Caki2 (cell line): ENCODE measurements at places on chromosomes 2 and 18. TPM values are rescaled to one million over a fixed set of nuclear protein-coding genes. Genes with fewer than 3 reads are reported as not detected.

DNA sequence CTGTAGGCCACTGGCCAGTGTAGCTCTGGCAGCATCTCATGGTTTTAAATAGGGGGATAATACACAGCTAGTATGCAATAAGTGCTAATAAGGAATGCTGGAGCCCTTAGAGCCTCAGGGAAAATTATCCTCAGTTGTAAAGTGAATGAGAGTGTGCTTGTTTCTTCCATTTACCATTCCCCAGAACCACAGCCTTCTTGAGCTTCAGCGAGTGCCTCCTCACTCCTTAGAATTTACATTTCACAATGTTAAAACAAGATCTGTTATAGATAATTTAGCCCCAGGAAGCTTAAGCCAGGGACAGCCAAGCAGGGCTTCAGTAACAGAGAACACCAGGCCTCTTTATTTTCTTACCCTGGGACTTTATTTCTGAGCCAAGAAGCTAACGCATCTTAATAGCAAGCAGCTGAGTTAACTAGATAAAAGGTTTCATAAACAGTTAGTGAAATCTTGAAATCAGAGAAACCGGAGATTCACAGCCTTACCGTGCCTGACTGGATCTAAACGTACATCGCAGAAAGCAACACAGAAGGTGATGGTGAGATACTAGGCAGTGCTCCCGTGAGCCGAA is 535.2 kb downstream of the TDRD15 start:
- no peak for DNase-seq

DNA sequence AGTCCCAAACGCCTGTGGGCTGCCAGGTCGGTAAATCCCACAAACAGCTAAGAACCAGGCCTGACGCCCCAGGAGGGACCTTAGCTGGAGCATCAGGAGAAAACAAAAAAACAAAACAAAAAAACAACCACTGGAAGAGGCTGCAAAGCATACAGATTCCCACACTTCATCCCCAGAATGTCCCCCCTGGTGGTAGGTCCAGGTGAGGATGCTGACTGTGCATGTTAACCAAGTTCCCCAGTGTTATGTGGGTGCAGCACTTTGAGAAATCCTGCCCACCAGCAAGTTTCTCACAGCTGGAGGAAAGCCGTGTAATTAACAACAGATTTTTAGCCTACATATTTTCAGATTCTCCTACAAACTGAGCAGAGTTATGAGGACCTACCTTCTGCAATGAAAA is 15.1 kb downstream of the ST3GAL5 start:
- no peak for DNase-seq

DNA sequence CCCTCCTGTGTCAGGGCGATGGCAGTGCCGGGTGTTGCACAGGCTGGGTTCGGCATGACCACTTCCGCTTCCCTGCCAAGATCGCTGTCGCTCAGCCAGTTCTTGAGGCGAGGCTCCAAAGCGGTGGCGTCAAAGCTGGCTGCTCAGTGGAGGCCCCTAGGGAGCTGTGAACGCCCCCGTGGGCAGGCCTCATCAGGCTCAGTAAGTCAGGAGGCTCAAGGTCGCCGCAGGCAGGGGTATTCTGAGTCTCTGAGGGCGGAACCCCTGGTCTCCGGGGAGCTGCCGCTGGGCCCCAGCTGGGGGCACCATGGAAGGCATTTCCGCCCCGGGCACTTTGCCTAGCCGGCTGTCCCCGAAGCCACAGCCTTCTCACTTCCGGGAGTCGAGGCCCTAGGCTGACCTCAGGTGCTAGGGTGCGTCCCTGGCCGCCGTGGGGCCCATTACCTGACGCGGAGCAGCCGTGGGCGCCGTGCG is 210.4 kb downstream of the SOCS6 start:
- no peak for DNase-seq

The PLCL1 gene
- not detected in 2 replicates for total RNA-seq

The COLEC12 gene
- 0.57 TPM in 1 of 2 replicates, not detected in the other for total RNA-seq

DNA sequence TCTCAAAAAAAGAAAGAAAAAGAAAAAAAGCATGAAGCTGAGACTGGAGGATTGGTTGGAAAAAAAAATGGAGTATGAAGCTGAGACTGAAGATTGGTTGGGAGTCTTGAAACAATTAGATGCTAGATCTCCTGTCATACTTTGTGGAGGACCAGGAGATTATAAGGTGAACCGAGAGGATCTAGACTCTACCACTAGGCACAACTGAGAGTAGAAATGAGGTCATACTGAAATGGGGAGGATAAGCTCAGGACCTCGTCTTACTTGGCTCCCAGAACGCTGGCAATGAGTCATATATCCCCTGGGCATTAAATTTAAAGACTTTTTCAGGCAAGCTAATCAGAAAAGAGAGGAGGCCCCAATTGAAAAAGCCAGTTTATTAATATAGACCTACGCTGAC is 3.3 kb upstream of the ORC2 start:
- DNase-seq = no peak

DNA sequence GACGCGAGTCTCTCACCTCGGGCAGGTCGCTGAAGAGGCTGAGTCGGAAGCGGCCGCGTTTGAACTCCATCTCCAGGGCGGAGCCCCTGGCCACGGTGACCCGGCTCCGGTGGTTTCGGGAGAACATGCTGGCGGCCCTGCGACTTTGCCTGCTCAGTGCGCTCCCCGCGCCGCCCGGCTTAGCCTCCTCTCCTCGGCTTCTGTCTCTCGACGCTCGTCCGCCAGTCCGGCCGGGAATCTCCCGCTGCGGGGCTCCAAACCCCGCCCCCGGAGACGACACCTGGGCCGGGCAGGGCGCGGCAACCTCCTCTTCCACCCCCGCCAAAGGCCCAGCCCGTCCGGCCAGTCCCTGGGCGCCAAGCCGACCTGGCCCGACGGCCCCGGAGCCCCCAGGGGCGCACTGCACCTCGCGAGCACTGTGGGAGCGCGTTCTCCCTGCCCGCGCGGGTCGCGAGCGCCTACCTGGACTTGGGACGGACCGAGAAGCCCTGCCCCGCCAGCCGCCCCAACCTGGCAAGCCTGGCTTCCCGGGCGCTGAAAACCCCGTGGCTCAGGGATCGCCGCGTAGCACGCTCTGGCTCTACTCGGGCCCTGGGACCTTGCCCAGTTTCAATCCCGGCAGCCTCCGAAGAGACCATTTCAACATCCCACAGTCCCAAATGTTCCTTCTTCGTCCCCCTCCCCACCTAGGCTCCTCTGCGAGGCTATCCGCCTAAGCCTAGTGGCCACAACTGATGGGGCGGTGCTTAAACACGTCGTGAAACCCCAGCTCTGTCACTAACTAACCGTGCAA is at the start of gene RTKN:
TSS of gene RTKN (minus strand) at position 248 of the 793 bp plus-strand sequence. CDS start at position 127, 121 bp downstream.
- DNase-seq = peak; percentile 89

DNA sequence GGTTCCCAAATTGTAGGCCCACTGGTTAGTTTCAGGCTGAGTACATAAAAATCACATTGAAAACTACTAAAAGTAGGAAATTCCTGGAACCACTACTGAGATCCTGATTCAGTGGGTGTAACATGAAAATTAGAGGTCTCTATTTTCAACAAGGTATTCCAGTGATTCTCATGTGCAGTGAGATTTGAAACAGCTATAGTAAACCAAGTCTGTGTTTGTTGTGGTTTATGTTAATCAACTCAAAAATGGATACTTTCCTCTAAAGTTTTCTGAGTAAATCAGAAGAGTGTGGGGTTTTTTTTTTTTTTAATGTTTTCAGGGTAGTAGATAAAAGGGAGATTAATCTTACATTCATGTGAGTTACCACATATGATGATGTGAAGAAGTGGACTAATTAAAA is 42.4 kb upstream of the LIMS1 start:
- DNase-seq = no peak

DNA sequence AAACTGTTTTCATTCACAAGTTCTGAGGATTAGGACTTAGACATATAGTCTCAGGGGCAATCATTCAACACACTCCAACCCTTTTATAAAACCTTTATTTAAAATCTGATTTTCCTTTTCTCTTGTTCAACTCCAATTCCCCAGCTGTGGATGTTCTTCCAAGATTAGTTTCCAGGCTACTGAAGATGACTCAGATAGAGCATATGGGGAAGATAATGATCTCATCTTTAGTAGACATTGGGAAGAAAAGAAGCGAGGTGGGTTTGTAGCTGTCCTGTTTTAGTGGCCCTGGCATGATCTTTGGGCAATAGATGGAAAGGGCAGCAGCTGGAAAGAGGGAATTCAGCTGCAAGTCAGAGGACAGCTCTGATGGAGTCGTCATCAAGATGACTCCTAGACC is 247.7 kb upstream of the CCDC68 start:
- DNase-seq = no peak

DNA sequence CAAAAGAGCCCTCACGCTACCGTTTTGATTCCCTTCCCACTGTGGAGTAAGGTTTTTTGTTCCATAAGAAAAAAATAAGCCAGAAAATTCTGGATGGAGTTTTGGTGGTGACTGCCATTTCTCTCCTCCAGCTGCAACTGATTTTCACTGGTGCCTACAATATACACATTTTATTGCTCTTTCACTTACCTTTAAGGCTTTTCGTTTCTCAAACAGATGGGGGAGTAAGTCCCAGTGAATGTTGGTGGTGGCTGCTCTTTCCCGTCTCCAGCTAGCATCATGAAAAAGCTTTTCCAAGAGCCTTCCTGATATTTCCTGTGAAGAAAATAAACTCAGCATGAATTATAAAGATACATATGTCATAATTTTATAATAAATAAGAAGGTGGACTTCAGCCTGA is 932.5 kb upstream of the PIK3C3 start:
- DNase-seq = no peak

DNA sequence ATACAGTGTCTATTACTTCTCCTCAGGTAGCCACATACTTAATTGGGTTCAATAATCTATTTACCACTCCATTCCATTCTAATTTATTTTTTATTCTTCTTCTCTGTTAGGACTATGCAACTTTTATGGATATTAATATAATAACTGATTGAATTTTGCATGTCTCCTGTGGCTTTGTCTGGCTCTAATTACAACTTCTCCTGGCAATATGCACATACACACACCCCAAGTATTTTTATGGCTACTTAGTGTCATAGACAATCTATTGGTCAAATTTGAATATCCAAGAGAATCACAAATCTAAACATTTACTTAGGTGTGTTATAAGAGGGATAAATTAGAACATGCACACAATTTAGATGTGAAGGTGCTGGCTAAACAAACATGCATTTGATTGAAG is 73.1 kb downstream of the BOD1L2 start:
- DNase-seq = no peak

The DNAH6 gene
- total RNA-seq = 0.10 TPM in 1 of 2 replicates, not detected in the other

The SLC23A3 gene
- 0.07 and 0.70 TPM in 2 replicates for total RNA-seq

- no peak for DNase-seq
Observed at GRCh38 chr2:158658396-158658795, 136.7 kb upstream of the DAPL1 start.
